ENCODE measurements at places on chromosomes 6 and 20.

GRCh38 chr6:26268659-26269402 is 96.2 kb upstream of the BTN3A2 start:
- no peak for DNase-seq

DNA sequence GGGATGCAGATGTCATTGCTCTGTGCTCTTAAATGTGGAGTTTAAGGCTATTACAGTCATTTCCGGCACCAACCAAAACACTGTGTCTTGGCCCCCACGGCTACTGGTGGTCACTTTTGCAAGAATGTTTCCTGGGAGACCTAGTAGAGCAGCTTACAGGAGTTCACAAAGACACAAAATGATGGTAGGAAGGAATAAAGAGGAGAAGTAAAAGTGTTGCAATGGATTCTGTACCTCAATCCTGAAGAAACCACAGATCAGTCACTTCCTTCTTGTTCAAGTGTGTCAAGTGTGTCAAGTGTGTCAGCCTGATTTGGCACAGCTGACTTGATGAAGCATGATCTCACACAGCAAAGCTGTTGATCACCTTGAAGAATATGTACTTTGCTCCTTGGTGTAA is 344.0 kb downstream of the PLCB1 start:
- DNase-seq: no peak

DNA sequence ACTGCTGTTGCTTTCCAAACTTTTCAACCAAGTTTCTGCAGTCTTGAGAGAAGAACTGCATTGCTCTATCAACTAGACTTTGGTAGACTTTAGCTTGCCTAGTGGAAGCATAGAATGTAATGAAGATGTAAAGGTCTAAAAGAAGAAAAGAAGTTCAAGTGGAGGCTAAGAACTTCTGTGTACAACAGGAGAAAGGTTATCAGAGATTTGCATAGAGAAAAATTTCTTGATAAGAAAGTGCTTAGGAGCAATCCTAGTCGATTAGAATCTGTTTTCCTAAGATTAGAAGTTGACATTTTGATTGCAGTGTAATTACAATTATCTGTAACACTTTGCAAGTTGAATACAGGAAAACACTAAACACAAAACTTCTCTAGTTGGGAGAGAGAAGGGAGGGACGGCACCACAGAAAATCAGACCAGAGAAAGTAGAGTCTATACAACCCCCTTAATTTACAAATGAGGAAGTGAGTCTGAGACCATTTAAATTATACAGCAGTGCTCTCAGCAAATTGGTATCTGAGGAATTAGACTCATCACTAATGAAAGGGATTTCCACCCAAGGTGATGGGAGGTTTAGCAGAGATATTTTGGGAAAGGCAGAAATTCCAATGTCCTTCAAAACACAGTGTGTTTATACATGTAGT is 194.3 kb upstream of the MARCKS start:
- DNase-seq: no peak

- no peak for DNase-seq
These were observed 1.6 kb downstream of the ITPR3 start for GRCh38 chr6:33622456-33623431.
